ENCODE measurements at places on chromosomes 5 and 9.

DNA sequence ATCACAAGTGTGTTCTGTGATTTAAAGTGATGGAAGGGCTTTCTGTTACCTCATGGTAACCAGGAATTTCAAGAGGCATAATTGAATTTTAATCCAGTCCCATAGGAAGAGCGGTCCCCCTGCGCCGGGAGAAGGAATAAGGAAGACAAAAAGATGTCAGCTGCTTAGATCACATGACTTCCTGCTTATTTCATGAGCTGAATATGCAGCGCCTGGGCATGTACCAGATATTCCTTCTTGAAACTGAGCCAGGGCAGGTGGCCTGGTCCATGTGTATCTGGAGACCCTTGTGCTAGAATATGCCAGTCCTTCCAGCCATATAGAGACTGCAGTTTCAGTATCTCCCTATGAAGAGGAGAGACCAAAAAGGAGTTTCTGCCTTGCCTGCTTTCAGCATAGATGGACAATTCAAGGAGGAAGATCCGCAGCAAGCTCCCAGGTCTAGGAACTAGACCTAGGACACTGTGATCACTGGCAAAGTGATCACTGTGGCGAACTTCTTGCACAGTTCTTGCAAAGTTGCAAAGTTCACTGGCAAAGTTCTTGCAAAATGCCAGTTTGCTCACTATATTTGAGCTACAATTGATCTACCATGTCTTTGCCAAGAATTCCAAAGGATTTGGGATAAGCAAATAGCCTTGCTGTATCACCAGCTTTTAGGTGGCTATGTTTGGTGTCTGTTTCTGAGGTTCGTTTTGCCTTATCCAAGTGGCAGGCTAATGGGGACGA lies 102.9 kb upstream of the PHYKPL start:
- H3K27me3 ChIP-seq = peaks cover 13% of the 10 kb centered on the region
- no peak overlapping the region for H3K4me3 ChIP-seq
- DNase-seq = no peak
- H3K36me3 ChIP-seq = no peaks in the 10 kb centered on the region
- peaks cover 33% of the 10 kb centered on the region for H3K4me1 ChIP-seq

GRCh38 chr5:44046619-44047364 lies 342.4 kb downstream of the FGF10 start:
- no peaks in the 10 kb centered on the region for H3K36me3 ChIP-seq
- H3K4me3 ChIP-seq = no peak overlapping the region
- H3K27me3 ChIP-seq = no peaks in the 10 kb centered on the region
- H3K4me1 ChIP-seq = no peaks in the 10 kb centered on the region
- no peak overlapping the region for H3K27ac ChIP-seq

- H3K4me1 ChIP-seq = peaks cover 19% of the 10 kb centered on the region
- H3K4me3 ChIP-seq = no peak overlapping the region
- no peak overlapping the region for H3K27ac ChIP-seq
- H3K36me3 ChIP-seq = peaks cover 4% of the 10 kb centered on the region
- peaks cover 14% of the 10 kb centered on the region for H3K27me3 ChIP-seq
Measured at GRCh38 chr9:77454663-77455062, 193.5 kb downstream of the GNA14 start.

DNA sequence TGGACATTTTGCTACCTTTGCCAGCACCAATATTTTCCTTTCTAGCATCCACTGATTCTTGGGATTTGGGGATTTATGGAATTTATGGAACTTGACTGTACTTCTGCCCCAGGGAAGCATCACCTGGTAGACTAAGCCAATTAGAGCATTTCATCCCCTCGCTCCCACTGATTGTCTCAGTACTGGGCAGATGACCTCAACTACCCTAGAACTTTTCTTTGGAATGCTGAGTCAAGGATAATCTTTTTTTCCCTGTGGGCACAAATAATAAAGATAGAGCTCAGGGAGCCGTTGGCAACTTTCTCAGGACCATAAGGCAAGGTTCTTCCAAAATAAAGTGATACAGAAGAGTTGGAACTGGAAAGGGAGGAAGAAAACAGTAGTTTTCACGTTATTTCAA lies 438.4 kb downstream of the PLK2 start:
- DNase-seq = no peak
- no peak overlapping the region for H3K4me3 ChIP-seq
- no peak overlapping the region for H3K27ac ChIP-seq
- H3K4me1 ChIP-seq = no peaks in the 10 kb centered on the region
- no peaks in the 10 kb centered on the region for H3K27me3 ChIP-seq

- H3K4me3 ChIP-seq = no peak overlapping the region
- no peaks in the 10 kb centered on the region for H3K27me3 ChIP-seq
- no peak for DNase-seq
- peaks cover 27% of the 10 kb centered on the region for H3K4me1 ChIP-seq
- H3K27ac ChIP-seq = no peak overlapping the region
- H3K36me3 ChIP-seq = no peaks in the 10 kb centered on the region
Measured at GRCh38 chr9:88236511-88237478, 98.5 kb upstream of the SPATA31C2 start.

DNA sequence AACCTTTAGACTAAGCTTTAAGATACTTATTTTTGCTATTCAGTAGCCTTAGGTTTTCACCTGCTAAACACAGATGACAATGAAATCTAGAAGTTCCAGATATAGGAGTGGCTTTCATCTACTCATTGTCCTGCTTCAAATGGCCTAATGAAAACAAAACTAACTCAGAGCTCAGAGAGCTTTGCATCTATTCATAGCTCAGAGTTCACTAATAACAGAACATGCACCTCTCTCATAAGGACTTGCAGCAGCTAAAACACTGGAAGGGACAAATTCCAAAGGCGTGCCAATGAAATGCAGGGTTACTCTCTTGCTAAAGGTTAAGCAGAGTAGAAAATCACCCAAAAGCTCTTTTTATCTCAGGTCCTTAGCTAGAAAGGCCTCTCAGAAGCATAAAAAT lies 29.0 kb downstream of the SLC31A2 start:
- no peaks in the 10 kb centered on the region for H3K27me3 ChIP-seq
- H3K27ac ChIP-seq = no peak overlapping the region
- H3K4me1 ChIP-seq = no peaks in the 10 kb centered on the region
- no peak for DNase-seq
- peaks cover 34% of the 10 kb centered on the region for H3K36me3 ChIP-seq

DNA sequence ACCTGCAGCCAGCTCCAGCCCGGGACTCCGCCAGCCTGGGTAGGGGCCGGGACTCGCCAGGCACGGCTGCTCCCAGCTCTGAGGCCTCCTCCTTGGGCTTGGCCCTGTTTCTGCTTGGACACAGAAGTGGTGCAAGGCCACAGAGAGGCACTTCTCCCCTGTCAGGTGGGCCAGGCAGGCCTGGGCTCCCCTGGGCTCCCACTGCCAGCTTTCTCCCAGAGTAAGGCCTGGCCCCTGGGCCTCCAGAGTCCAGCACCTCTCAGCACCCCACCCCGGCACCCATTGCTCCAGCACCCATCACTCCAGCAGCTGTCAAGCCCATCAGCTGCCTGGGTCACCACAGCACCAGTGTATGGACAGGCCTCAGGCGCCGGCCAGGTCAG lies 71.1 kb upstream of the LRRTM2 start:
- peaks cover 41% of the 10 kb centered on the region for H3K4me1 ChIP-seq
- H3K36me3 ChIP-seq = peaks cover 7% of the 10 kb centered on the region
- no peak overlapping the region for H3K27ac ChIP-seq
